ENCODE measurements at places on chromosomes 7 and 10.

DNA sequence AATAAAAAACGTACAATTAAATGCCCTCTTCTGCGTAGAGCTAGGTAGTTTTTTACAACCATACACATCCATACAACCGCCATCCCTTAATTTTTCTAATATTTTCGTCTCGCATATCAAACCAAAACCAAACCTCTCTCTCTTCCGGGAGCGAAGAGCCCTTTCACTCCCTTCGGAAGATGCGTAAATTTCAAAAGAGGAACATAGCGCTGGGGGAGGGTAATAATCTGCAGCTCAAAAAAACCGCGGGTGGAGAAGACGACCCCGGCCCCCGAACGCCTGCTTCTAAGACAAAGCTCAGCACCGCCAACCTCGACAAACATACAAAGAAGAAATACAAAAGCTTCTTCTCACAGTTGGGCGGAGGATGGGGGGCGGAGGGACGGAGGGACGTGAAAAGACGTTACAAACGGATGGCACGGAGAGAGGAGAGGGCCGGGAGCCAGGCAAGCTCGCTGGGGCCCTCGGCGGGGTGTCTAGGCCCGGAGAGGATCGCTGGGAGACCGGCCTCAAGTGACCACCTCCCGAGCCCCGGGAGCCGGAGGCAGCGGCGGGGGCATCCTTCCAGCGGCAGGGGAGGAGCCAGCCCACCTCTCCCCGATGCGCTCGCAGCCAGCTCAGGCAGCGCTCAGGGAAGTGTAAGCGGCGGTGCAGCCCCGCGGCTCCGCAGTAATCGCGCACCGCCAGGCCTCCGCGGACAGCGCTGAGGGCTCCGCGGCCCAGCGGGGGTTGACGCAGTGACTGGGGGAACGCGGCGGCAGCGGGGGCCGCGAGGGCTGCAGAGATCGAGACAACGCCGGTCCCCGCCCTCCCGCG is 851 bp downstream of the MKRN1 start:
- no peak for DNase-seq

DNA sequence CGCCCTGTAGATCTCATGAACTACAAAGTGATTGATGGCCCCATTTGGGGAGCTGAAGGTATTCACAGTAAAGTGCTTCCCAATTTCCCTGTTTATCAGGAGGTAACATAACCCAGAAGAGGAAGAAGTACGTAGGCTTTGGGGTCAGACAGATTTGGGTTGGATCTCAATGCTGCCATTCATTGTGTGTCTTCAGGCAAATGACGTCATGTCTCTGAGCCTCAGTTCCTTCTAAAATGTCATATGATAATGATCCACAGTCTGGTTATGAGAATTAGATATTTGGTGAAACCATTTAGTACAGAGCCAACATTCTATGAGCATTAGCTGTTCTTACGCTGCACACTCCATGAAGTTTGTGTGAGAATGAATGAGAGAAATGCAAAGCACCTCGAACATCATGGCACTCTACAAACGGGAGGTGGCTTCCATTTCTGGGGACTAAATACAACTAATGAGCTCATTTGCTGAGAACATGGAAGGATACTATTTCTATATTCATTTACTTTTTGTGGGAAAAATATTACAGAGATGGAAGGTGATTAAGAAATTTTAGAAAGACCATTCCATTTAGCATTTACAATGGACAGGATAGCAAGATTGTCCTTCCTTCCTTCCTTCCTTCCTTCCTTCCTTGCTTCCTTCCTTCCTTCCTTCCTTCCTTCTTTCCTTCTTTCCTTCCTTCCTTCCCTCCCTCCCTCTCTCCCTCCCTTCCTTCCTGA is 13.8 kb upstream of the JCAD start:
- DNase-seq: no peak

DNA sequence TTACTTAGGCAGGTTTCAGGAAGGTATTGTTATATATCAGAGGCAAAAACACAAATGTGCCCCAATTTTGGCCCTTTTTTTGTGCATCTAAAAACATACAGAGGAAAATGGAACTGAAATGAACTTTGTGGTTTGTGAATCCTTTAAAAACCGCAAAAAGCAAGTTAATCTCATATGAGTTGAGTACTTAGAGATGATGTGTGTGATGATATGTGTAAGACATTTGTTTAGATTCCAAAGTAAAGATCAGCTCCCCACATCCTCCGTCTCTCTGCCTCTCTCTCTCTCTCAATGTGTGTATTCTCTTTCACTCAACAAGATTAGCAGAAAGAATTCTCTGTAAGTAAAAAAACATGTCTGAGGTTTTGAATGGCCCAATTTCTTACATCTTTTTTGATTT is 201.9 kb downstream of the MALRD1 start:
- DNase-seq: no peak

- DNase-seq: no peak
These were observed 150.2 kb downstream of the CDC14C start for GRCh38 chr7:49074538-49074937.

DNA sequence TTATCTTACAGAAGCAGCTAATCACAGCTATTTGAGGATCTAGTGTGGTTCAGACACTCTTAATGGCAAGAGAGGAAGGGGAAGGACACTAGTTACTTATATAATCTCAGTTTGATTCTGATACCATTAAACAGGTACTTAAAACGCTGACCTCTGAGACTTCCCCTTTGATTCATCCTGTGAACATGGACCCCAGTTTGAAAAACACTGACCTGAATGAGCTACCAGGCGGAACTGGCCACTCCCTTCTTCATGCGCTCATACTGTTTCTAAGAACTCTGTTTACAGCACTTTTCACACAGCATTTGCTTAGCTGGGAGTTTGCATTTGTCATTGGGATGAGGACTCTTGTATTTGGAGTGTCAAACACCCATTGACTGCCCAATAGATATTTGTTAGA is 45.7 kb downstream of the BEND7 start:
- DNase-seq: no peak

DNA sequence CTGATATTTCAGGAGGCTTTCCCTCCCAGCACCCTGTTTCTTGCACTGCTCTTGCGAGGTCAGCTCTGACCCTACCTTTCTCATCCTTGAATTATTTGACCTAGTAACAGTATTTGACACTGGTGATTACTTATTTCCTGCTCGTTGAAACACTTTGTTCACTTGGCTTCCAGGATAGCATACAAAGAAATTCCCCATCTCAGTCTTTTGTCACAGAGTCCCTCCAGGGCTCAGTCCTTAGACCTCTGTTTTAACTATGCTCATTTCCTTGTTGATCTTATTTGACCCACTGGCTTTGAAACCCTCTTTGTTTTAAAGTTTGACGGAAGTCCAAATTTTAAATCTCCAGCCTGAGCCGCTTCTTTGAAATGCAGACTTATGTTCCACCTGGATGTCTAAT is 29.9 kb downstream of the BMPR1A start:
- DNase-seq: no peak

GRCh38 chr10:1102831-1103230 is 46.6 kb downstream of the WDR37 start:
- no peak for DNase-seq

All from Caco-2 (cell line).